NCI-H460 (cell line): ENCODE measurements at places on chromosomes 6 and 20. TPM values are rescaled to one million over a fixed set of nuclear protein-coding genes. Genes with fewer than 3 reads are reported as not detected.

DNA sequence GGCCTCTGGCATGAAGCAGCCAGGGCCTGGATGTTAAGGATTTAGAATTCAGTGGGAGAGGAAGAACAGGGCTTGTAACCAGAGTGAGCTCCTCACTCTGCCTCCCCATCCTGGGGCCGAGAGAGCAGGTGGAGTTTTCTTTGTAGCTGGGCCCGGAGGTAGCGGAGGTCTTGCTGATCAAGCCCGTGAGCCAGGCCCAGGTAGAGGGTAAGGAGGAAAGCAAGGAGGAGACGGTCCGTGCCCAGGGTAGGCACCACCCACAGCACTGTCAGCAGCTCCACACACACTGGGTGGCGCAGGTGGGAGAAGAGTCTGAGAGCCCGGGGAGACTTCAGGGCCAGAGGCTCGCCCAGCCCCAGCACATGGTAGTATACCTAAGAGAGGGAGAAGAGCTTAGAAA lies 2.1 kb upstream of the PPP1R18 start:
- DNase-seq, result no peak

CST2 gene
- total RNA-seq, result 0.78 TPM in 1 of 2 replicates, not detected in the other

MEP1A gene
- total RNA-seq, result not detected in 2 replicates

LGSN gene
- 15.0 and 17.1 TPM in 2 replicates for total RNA-seq
